Liver (tissue), 10 donors: ENCODE measurements at places on chromosomes 1 and 21. TPM values are rescaled to one million over a fixed set of nuclear protein-coding genes. Genes with fewer than 3 reads are reported as not detected.

RPS8 gene
- 474 TPM for total RNA-seq

TAS1R1 gene
- not detected for total RNA-seq

CLDN14 gene
- total RNA-seq = 13.6 TPM

ST6GALNAC3 gene
- 3.4 TPM for total RNA-seq

EPHX1 gene
- 93.8 TPM for total RNA-seq

GPR3 gene
- not detected for total RNA-seq

NBPF8 gene
- 2.6 TPM for total RNA-seq

LRRIQ3 gene
- 1.3 TPM for total RNA-seq

KAZN gene
- total RNA-seq = 6.9 TPM

TRIM67 gene
- total RNA-seq = 0.05 TPM

PIGR gene
- total RNA-seq = 0.09 TPM

DNA sequence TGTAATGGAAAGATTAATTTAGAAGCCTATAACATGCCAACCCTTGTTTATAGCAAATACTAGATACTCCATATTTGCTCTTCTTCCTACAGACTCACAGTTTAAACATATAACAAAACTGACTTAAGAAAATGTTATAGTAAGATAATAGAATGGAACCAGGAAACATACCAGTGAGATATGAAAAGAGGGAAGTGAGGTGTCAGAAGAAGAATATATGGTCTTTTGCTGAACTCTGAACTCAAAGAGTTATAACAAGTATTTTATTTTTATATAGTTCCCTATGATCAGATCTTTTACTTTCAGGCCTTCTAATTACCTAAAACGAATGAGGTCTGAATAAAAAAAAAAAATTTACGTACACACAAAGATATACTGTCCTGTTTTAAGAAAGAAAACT is 20.9 kb downstream of the TMED5 start:
- no peak for DNase-seq
- peaks cover 3% of the 10 kb centered on the region for H3K4me1 ChIP-seq
- no peak overlapping the region for H3K27ac ChIP-seq
- no peaks in the 10 kb centered on the region for H3K27me3 ChIP-seq
- no peak overlapping the region for H3K4me3 ChIP-seq

GRCh38 chr1:2875707-2876561 is 74.4 kb upstream of the TTC34 start:
- H3K36me3 ChIP-seq = no peaks in the 10 kb centered on the region
- H3K4me3 ChIP-seq = no peak overlapping the region
- H3K27ac ChIP-seq = no peak overlapping the region
- DNase-seq = no peak
- H3K27me3 ChIP-seq = peaks cover 2% of the 10 kb centered on the region

GRCh38 chr1:235703506-235703905 is 53.9 kb upstream of the GNG4 start:
- H3K4me3 ChIP-seq = no peak overlapping the region
- no peaks in the 10 kb centered on the region for H3K27me3 ChIP-seq
- DNase-seq = no peak
- H3K27ac ChIP-seq = no peak overlapping the region
- no peaks in the 10 kb centered on the region for H3K4me1 ChIP-seq
- peaks cover 26% of the 10 kb centered on the region for H3K36me3 ChIP-seq

DNA sequence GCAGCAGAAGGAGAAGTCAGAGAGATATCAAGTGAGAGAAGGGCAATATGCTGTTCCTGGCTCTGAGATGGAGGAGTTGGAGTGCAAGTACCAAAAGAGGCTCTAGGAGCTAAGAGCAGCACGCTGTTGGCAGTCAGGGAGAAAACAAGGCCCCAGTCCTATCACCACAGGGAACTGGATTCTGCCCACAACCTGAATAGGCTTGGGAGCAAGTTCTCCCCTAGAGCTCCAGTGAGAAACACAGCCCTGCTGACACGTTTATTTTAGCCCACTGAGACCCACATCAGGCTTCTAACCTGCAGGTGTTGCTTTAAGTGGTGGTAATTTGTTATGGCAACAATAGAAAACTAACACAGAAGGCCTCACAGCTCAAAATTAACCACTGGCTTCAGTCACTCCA is 31.8 kb upstream of the ZNF644 start:
- H3K4me1 ChIP-seq = no peaks in the 10 kb centered on the region
- no peak overlapping the region for H3K27ac ChIP-seq
- no peak for DNase-seq
- H3K27me3 ChIP-seq = no peaks in the 10 kb centered on the region

- no peaks in the 10 kb centered on the region for H3K36me3 ChIP-seq
- H3K27ac ChIP-seq = peak overlapping the region; percentile 23
- no peaks in the 10 kb centered on the region for H3K27me3 ChIP-seq
- peaks cover 49% of the 10 kb centered on the region for H3K4me1 ChIP-seq
- DNase-seq = no peak
- no peak overlapping the region for H3K4me3 ChIP-seq
Observed at GRCh38 chr1:225425201-225425786, 2.5 kb downstream of the LBR start.

DNA sequence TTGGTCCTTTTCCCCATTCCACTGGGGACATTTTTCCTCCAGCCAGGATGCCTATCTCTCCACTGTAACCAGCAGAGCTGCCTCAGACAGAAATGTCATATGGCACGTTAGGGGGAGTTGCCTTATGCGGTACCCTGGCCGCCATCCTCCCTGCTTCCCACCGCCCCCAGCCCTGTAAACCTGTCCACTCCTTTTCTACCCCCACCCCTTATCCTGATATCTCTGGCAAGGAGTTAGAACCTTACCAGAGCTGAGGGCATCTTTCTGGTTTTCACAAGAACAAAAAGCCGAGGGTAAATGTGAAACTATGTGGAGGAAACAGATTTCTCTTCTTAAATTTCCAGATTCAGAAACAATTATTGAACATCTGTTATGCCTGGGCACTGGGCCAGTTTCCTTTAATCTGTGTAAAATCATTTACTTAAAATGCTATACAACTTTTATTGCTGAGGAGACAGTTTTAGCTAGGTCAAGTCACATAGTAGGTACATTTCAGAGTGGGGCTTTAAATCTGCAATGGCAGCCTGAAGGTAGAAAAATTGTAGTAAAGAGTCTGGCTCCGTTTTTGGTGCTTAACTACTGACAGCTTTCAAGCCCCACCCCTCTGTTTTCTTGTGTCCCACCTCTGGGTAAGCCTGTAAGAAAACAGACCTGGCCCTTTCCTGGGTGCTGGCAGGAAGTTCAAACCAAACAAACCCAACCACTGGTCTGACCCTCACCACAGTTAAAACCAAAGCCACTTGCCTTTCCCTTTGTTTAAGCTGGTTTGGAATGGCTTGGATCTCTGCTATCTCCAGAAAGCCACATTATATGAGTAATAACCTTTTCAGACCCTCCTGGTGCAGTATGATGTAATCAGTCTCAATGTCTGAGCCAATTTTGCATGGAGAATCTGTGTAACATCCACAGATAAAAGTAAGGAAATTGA is 319.0 kb downstream of the HHAT start:
- no peaks in the 10 kb centered on the region for H3K4me1 ChIP-seq
- no peaks in the 10 kb centered on the region for H3K36me3 ChIP-seq
- H3K27ac ChIP-seq = no peak overlapping the region
- no peak for DNase-seq
- H3K4me3 ChIP-seq = no peak overlapping the region

DNA sequence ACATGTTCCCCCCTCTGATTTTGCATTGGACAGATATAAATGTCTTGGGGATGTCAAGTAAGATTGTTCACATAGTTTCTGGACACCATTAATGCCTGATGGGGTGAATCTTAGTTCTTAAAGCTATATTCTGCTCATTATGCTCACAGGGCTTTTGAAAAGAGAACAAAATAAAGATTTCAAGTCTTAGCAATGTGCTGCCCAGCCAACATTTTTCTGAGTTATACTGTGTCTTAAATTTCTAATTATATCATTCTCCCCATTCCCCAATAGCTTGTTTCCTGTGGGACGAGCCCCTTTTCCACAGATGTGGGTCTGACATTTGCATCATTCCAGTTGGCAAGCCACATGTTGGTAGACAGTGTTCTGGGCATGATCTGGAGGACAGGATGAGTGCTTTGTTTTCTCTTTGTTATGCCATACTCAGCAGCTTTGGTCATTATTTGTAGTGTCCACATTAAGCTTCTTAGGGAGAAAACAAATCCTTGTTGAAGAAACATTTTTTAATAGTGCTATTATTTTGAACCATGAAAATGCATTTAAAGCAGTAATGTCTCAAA is 32.8 kb downstream of the MTARC1 start:
- no peak overlapping the region for H3K4me3 ChIP-seq
- no peaks in the 10 kb centered on the region for H3K36me3 ChIP-seq
- H3K27ac ChIP-seq = no peak overlapping the region
- H3K4me1 ChIP-seq = no peaks in the 10 kb centered on the region
- no peaks in the 10 kb centered on the region for H3K27me3 ChIP-seq

- H3K27me3 ChIP-seq = no peaks in the 10 kb centered on the region
- DNase-seq = no peak
- H3K4me3 ChIP-seq = no peak overlapping the region
- H3K4me1 ChIP-seq = peaks cover 15% of the 10 kb centered on the region
- H3K36me3 ChIP-seq = peaks cover 6% of the 10 kb centered on the region
- no peak overlapping the region for H3K27ac ChIP-seq
Observed at GRCh38 chr1:103560427-103560826, 11.0 kb upstream of the AMY2B start.

GRCh38 chr1:94863297-94863911 is 43.2 kb downstream of the SLC44A3 start:
- DNase-seq = no peak
- no peaks in the 10 kb centered on the region for H3K27me3 ChIP-seq
- H3K4me1 ChIP-seq = no peaks in the 10 kb centered on the region
- H3K27ac ChIP-seq = peak overlapping the region; percentile 43
- no peaks in the 10 kb centered on the region for H3K36me3 ChIP-seq

DNA sequence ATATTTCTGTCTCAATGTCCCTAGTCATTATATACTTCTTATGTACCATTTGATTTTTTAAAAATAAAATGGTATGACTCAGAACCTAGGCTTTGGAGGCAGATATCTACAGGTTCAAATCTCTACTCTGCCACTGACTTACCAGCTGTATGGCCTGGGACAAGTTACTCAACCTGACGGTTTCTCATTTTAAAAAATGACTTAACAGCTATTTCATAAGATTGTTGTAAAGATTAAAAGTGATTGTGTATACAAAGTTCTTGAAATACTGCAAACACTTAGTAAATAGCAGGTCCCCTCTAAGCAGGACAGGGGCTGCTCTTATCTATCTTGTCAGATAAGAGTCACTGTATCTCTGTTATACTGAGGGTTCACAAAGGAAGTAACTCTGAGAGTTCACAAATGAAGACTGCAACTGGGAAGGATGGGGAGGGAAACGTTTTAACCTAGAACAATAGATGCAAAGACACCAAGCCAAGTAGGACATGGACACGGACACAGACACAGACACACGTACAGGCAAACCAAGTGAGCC is 2.6 kb downstream of the BCAR3 start:
- H3K4me1 ChIP-seq = no peaks in the 10 kb centered on the region
- DNase-seq = no peak
- no peak overlapping the region for H3K4me3 ChIP-seq
- no peak overlapping the region for H3K27ac ChIP-seq
- no peaks in the 10 kb centered on the region for H3K27me3 ChIP-seq

DNA sequence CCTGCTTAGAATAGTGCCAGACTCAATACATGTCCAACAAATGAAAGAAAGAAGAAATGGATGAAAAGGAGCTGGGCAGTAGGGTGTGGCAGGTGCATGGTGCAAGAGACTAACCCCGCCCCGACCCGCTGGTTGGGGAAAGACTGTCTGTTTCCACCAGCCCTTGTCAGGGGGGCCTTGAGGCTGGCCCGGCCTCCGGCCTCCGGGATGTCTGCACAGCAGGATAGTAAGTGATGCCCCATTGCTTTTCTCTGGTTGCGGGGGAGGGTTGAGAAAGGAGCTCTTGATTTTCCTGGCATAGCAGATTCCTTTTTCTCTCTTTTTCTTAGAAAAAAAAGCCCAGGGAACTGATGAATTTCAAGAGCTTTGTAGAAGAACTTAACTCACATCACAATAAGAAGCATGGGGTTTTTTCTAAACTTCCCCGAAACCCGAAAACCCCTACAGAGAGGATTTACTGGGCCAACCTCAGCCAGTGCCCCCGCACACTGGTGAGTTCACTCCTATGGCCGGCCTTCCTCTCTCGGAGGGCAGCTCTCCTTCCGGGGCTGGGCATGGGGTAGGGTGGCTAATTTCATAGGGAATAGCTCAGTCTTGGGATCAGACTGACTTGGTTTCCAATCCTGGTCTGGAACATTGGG is 12.5 kb upstream of the TTC22 start:
- DNase-seq = no peak
- H3K27ac ChIP-seq = no peak overlapping the region
- no peaks in the 10 kb centered on the region for H3K36me3 ChIP-seq
- H3K4me1 ChIP-seq = peaks cover 23% of the 10 kb centered on the region
- no peaks in the 10 kb centered on the region for H3K27me3 ChIP-seq

GRCh38 chr21:17250778-17251241 is 262.0 kb upstream of the CXADR start:
- no peaks in the 10 kb centered on the region for H3K36me3 ChIP-seq
- DNase-seq = no peak
- H3K4me1 ChIP-seq = no peaks in the 10 kb centered on the region
- H3K4me3 ChIP-seq = no peak overlapping the region

GRCh38 chr1:15578921-15579682 is 5.7 kb downstream of the AGMAT start:
- H3K27me3 ChIP-seq = no peaks in the 10 kb centered on the region
- no peak for DNase-seq
- H3K4me1 ChIP-seq = peaks cover 30% of the 10 kb centered on the region
- H3K36me3 ChIP-seq = peaks cover 2% of the 10 kb centered on the region
- H3K27ac ChIP-seq = peak overlapping the region; percentile 14
- no peak overlapping the region for H3K4me3 ChIP-seq

GRCh38 chr1:43305461-43305860 is 4.7 kb downstream of the TIE1 start:
- no peak for DNase-seq
- no peak overlapping the region for H3K27ac ChIP-seq
- H3K27me3 ChIP-seq = no peaks in the 10 kb centered on the region
- H3K4me1 ChIP-seq = peaks cover 17% of the 10 kb centered on the region
- no peak overlapping the region for H3K4me3 ChIP-seq

DNA sequence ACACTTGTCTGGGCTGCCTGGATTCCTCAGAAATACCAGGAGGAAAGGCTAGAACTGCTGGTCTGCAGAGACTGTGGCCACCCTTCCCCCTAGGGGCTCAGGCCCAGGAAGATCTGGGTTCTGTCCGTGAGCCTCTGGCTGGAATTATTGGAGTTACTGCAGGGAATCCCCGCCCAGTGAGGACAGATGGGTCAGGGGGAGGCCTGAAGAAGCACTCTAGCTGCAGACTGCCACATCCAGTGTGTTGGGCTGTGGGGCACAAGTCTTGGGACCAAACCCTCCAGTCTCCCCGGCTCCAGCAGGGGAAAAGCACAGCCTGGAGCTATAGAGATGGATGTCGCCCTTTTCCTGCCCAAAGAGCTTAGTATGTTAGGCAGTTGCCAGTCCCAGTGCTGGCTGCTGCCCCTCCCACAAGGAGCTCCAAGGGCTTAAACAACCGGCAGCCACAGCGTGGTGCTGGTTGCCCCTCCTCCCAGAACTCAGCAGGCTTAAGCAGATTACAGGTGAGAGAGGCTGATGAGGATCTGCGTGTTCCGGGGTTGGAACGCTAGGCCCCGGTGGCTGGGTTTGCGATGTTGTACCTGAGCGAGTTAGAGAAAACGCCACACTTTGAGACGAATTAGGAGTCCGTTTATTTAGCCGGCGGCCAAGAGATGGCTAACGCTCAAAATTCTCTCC is 255.5 kb upstream of the LRRC7 start:
- no peaks in the 10 kb centered on the region for H3K4me1 ChIP-seq
- H3K4me3 ChIP-seq = no peak overlapping the region
- H3K27me3 ChIP-seq = no peaks in the 10 kb centered on the region

- peak within 1 kb of the TSS; percentile 65 for H3K4me3 ChIP-seq
- H3K27me3 ChIP-seq = no peaks in the 10 kb centered on the region
- peak within 1 kb of the TSS; percentile 94 for H3K27ac ChIP-seq
Observed at GRCh38 chr1:183023146-183023600, at the start of gene LAMC1. LAMC1 (plus strand) TSS chr1:183023420; CDS start chr1:183023717, 297 bp downstream.
